ENCODE measurements at places on chromosomes 3 and 15.

GRCh38 chr3:142418926-142419592, 28.8 kb downstream of the XRN1 start:
- no peak for DNase-seq

- DNase-seq, result no peak
Measured at GRCh38 chr15:31111091-31111647, 9.6 kb upstream of the TRPM1 start.

DNA sequence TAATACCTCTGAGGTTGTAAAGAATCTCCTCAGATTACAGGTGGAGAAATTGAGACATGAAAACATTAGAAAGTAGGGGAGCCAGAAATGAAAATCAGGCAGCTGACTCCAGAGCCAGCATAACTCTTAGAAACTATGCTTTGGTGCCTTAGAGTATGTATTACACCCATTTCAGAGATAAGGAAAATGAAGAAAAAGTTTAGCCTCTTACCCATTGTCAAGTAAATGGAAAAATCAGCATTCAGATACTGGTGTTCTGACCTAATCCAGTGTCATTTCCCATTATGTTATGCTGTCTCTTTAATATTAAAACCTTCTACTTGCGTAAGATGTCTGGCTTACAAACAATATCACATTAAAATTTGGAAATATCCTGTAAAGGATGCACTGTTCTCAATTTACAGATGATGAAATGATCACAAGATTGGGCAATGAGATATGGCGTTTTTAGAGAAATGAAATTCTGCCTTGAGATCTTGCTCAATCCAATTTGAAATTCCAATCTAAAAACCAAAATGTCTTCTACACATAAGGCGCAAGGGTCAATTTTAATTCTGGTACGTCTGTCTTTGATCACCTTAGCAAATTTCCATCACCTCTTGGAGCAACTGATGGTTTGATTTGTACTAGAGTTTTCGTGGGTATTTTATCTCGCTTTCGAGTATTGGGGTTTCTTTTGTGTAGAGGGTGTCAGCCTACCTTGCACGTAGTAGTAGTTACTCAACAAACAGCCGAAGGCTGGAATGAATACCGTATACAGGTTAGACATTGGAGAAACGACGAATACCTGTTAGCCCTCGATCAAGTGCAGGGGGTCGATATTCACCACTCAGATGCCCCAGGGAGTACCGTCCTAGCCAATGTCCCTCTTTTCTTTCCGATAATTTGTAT, 902 bp upstream of the ZCWPW2 start:
- peak; percentile 8 for DNase-seq

DNA sequence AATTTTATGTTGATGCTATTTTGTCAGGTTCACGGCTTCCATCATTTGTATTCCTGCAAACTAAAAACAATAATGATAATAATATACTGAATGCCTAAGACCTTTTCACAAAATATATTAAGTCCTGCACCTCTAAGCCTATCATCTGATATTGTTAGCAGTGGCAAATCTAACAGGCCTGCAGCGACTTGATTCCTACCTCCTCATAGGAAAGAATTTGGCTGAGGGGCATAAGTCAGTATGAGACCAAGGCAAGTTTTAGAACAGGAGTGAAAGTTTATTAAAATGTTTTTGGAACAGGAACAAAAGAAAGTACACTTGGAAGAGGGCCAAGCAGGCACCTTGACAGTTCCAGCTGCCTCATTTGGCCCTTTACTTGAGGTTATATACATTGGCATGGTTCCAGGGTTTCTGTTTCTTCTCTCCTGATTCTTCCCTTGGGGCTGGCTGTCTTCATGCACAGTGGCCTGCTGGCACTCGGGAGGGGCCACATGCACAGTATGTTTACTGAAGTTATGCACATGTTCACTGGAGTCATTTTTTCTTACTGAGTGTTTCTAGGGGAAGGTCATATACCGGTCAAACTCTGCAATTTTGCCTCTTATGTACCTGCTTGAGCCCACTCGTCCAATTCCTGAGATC, 418.1 kb downstream of the EPHA6 start:
- DNase-seq, result no peak

GRCh38 chr3:160801386-160802118, 45.5 kb downstream of the PPM1L start:
- DNase-seq, result peak; percentile 71

GRCh38 chr3:107855710-107856109, 235.1 kb downstream of the CD47 start:
- no peak for DNase-seq

DNA sequence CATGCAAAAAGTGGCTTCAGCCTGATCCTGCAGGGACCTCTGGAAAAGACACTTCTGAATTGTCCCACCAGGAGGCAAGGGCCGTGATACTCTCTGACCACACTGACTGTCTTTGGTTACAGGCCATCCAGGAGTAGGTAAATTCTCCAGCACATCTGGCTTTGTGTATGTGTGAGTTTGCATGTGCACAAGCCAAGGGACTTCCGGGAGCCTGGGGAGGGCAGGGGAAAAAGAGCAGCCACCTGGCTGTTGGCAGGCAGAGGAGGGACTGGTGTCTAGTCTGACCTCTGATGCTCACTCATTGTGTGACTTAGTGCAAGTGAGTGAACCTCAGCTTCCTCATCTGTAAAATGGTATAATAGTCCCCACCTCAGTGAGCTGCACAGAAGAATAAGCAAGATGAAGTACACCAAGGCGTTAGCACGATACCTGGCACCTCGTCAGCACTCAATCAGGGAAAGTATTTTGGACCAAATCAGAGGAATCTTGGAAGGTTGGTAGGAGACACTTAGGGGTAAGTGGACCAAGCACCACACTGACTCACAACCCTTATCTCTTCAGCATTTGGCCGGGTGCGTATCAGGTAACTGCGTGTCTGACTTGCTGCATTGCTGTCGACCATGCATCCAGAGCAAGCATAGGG, 19.1 kb downstream of the KLHL6 start:
- DNase-seq, result no peak
